ENCODE measurements at places on chromosomes 16 and 17.

DNA sequence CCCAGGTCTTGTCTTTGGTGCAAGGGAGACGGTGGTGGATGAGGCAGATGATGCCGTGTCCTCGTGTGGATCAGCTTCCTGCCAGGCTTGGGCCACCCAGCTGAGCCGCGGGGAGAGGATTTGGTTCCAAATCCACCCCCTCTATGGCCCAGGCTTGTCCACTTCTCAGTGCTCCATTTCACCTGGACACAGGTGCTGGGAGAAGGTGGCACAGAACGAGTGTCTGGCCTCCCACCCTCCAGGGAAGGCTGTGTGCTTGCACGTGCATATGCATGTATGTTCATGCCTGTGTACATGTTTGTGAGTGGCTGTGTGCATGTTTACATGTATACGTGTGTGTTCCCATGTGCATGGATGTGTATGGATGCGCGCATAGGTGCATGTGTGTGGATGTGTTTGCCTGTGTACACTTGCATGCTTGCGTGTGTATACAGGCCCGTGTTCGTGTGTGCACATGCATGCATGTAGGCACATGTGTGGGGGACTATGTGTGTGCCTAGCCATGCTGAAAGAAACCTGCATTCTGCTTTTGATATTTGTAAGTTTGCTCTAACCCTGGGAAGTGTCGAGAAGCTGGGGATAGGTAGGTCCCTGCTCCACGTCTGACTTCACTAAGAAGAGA lies 196.3 kb downstream of the IRF8 start:
- no peak for DNase-seq

- DNase-seq: no peak
These were observed 11.8 kb downstream of the ASPHD1 start for GRCh38 chr16:29912087-29912486.

DNA sequence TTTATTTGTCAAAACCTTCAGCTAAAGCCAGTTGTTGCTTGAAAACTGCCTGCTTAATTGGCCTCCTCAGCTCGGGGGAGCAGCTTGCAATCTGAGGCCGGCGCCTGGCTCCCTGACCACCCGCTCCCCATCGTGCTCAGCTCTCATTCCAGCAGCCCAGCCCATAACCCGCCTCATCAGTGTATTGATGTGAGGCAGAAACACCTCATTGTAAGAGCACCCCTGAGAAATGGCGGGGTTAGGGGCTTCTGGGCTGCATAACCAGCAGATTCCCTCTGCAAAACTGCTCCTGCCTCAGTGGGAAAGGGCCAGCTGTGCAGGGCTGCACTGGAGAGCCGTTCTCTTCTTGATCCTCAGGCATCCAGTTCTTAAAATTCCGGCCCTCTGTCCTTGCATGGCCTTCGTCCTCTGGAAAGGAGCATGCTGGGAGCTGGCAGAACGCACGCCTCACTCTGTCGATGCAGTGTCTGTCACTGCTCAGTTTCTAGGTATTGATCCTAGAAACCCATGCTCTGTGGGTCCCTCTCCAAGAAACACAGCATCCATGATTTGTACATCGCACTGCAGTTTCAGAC lies 113.8 kb upstream of the CHMP6 start:
- DNase-seq: no peak

GRCh38 chr17:12287953-12288352 lies 267.3 kb downstream of the MAP2K4 start:
- DNase-seq: no peak

- no peak for DNase-seq
These were observed 14.3 kb downstream of the VASN start for GRCh38 chr16:4385789-4386450.

- no peak for DNase-seq
These were observed 4.6 kb upstream of the EMP2 start for GRCh38 chr16:10584981-10585438.

DNA sequence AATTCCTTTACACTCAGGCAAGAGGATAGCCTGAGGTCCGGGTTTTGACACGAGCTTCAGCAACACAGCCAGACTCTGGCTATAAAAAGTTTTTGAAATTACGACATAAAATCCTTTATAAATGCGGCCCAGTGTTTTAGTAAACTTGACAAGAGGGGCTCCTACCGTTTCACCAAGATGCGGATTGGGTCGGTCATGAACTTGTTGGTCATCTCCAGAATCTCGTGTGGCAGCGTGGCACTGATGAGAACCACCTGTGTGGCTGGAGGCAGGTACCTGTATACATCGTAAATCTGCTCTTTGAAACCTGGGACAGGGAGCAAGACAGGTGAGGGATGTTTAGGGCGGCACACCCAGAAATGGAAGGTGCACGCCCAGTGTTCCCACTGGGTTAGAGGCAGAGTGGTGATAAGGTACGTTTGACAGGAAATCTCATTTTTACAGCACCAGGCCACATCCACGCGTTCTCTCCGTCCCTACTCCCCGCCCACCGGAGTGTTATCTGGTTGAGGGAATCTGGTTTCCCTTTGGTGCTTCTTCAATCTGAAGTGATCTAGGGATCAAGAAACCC lies 8.0 kb downstream of the EIF4A3 start:
- DNase-seq: no peak

DNA sequence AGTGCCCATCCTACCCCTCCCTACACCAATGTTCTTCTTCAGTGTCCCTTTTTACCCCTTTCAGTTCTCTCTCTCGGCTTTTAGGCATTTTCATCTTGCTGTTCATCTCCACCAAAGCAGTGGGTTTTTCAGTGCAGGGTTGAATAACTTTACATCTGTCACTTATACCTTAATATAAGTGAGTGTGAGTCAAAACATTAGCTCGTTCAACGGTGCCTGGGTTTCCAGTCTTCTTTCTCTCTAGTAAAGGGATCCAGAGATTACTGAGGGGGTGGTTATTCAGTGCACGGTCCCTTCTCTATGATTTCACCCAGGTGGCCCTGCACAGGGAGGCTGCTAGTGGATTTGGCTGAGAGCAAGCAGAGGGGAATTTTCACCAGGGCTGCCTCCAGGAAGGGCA lies 210.6 kb upstream of the CDH5 start:
- DNase-seq: no peak

- no peak for DNase-seq
These were observed 54.0 kb upstream of the CES5A start for GRCh38 chr16:55929181-55929580.

DNA sequence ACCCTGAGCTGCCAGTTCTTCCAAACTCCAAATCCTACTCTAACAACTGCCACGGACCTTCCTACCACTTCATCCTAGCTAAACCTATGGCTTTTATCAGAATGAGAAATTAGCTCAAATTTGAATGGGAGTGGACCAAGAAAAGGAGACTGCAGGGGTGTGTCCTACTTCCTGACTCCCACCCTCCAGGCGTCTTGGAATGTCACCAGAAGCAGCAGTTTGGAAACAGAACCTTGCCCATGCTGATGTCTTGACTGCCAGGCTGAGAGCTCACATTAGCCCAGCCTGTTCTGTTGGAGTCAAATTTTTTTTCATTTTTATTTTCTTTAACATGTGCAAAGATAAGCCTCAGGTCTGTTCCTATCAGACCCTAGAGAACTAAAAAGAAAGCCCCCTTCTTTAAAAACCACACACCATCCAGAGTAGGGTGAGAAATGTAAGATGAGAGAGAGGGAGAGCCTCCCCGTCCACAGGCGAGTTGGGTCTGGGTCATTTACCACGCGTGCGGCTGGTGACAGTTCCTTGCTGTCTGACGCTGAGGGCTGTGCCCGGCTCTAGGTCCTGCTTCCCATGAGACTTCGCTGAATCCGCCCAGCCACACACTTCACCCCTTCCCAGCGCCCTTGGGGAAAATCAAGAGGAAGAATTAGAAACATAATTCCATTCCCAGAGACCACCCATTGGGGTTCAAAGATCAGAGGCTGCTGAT lies 54.3 kb downstream of the WNT3 start:
- DNase-seq: no peak

DNA sequence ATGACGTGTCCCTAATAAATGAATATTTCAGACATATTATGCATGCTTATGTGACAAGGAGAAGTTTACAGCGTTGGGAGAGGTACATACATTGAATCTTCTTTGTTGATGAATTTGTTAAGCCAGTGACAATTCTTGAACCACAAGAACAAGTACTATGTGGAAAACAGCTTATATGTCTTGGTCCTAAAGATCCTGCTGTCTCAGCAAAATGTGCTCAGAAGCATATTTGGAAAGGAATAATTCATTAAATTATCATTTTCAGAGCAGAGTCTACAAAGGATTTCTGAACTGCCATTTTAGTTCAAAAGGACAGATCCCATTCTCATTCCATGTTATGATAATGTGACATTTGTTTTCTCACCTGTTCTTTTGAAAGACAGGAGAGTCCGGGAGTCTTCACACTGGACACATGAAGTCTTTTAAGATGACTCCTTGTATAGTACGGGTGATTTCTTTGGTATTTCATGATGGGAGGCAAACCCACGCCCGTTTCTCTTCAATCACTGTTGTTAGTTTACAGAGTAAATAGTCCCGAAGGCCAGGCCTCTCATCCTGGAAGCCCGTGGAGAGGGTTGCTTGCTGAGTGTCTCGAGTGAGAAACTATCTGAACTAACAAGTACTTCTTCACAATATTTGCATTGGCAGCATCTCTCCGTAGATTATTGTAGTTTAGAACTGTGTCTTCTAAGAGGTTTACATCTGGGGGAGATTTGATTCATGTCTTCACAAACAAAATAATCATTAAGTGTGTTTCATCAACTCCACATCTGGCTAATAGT lies 26.7 kb downstream of the VPS35L start:
- no peak for DNase-seq

DNA sequence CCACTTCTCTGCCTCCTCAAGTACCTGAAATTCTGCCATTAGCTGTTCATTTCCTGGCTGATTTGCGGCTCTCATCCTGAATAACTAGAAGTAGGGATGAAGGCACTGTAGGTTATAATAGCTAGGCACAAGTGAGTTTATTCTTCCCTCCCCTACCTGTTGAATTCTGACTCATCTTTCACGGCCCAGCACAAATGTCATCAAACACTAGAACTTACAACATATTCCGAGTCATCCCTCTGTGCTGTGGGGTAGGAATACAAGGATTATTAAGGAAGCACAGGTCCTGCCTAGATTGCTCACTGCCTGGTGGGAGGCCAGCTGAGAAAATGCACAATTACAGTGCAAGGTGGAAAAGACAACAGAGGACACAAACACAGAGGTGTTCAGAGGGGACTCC lies 103.7 kb upstream of the ASIC2 start:
- no peak for DNase-seq

DNA sequence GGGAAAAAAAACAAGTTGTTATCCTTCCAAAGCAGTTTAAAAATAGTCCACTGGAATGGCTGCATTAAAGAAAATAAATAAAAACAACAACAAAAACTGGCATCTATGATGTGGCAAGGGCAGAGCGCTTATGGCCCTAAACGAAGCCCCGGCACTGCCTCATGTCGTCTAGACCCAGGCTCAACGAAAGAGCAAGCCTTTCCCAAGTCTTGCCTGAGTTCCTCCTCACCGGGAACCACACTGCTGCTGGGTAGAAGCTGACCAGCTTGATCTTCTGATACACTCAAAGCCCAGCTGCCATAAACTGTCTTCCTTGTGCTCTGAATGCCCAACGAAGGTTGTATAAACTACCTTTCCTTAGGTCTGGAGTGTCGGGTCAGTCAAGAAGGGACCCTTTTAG lies 37.0 kb downstream of the NDEL1 start:
- no peak for DNase-seq

DNA sequence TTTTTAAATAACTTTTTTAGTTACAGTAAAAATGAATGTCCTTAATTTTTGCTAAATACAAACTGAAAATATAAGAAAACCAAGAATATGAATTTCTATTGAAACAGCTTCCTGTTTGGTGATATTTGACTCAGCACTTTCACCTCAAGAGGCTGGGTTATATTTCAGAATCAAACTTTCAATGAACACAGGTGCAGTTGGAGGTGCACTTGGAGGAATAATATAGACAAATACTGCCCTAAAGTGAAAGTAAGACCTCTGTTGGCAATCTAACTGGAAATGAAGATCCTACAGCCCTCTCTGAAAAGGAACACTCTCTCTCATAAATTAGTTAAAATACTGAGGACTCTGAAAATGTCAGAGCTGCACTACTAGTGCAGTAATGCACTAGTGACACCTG lies 106.2 kb downstream of the BRIP1 start:
- no peak for DNase-seq

Data from fibroblast of the conjunctiva (primary cell).